ENCODE measurements at places on chromosomes 7 and 10.
A peak's percentile ranks its signal among the peaks of the same experiment; 100 is the strongest.

- no peak for DNase-seq
These were observed 63.0 kb downstream of the ZNF22 start for GRCh38 chr10:45063591-45064231.

- DNase-seq = peak; percentile 62
These were observed 881 bp downstream of the C10orf67 start for GRCh38 chr10:23343591-23344240.

GRCh38 chr7:3984456-3984855, 683.4 kb downstream of the SDK1 start:
- no peak for DNase-seq

GRCh38 chr7:88042157-88042556, 108.1 kb downstream of the ADAM22 start:
- no peak for DNase-seq

DNA sequence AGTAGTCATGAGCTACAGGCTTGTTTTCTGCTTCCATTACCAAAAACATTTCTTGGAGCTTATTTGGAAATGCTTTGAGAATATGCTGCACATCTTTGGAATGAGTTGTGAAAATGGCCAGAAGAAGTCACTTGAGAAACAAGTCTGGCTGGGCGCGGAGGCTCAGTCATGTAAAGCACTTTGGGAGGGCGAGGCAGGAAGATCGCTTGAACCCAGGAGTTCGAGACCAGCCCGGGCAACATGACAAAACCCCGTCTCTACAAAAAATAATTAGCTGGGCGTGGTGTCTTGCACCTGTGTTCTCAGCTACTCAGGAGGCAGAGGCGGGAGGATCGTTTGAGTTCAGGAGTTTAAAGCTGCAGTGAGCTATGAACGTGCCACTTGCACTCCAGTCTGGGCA, 882 bp upstream of the CHCHD1 start:
- no peak for DNase-seq

GRCh38 chr7:12929476-12930140, 242.2 kb downstream of the ARL4A start:
- DNase-seq = no peak

DNA sequence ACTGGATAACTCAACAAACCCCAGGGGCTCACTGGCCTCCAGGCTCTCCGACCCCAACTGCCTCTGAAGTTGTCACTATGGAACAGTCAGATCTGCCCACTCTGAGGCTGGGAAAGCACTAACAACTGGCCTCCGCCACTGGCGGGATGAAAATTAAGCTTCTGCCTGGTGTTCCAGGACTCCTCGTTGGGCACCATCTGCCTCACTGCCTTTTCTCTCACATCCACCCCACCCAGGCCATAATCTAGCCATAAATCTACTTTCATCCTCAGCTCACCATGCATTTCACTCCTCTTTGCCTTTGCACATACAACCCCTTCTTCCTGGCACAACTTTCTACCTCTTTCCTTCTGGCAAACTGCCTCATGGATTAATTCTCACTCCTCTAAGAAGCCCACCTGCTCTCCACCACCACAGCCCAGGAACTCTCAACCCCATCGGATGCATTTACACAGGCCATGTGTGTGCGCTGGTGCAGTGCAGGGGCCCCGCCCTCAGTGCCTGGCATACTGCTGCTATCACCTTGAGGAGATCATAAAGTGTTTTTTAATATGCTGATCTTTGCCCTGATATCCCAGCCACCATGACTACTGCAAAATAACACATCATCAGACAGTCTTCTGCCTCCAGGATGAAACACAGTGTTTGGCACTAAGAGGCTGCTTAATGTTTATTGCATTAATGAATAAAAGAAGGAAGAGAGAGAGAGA, 4.0 kb downstream of the CDHR1 start:
- no peak for DNase-seq

DNA sequence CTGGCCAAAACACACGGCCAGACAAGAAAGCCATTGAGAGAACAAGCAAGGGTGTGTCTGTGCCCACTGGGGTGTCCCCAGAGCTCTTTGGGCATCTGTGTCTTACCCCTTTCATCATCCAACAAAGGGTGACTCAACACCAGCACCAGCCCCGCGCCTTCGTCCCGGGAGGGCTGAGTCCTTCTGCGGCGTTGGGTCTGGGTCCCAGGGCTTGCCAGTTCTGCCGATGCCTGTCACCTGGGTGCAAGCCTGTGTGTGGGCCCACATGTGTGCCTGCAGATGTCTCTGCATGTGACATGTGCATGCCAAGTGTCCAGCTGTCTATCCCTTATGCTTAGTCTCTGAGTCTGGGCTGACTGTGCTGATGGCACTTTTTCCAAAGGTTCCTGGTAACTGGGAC, 24.4 kb upstream of the ELN start:
- no peak for DNase-seq

DNA sequence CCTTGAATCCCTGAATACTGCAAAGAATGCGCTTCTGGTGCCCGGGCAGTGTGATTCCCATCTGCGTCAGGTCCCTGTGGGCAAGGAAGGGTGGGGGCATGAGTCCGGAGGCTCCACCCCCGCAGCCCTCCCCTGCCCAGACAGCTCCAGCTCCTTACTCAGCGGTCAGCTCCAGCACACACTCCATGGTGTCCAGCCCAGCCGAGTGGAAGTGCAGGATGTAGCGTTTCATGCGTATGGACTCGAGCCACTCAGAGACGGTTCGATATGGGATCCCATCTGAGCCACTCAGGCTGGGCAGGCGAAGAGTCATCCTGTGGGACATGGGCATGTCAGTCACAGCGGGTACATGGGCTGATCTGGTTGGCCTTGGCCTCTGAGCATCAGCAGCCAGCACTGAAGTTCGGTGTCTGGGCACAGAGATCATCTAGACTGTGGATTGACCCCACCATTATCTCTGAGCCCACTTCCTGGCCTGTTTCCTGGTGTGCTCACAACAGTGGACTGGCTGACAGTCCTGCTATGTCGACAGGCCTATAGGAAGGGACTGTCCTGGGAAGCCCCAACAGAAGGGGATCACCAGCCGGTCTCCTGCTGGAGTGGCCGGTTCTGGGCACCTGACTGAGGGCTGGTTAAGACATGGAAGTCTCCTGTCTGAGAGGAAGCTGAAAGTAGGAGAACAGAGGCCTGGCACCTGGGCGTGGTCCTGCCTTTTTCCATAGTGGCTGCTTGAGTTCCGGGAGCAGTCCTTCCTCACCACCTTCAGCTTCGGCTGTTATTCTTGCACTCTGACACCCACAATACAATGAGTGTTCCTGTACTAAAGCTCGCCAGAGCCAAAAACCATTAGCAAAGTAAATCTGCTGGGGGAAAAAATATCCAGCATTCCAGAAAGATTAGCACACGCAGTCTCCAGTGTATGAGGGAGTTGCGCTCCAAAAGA, 10.6 kb downstream of the ZYX start:
- DNase-seq = no peak

- no peak for DNase-seq
These were observed 1567.3 kb upstream of the LRRTM3 start for GRCh38 chr10:65358565-65358964.

DNA sequence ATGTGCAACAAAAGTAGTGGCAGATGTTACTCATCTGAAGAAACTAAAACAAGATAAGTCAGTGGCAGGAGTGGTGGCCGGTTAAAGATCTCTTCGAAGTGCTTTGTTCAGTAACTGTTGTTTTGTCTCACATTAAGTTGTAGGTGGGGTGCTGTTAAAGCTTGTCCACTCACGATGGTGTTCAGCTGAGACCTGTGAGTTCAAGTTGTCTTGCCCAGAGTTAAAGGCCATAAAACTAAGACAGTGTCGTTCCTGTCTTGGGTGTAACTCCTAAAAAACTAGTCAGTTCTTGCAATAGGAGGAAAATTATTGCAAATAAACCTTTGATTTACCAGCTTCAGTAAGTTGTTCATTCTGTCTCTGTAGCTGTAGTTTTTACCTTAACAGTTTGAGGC, 857 bp upstream of the FOXP2 start:
- DNase-seq = no peak

DNA sequence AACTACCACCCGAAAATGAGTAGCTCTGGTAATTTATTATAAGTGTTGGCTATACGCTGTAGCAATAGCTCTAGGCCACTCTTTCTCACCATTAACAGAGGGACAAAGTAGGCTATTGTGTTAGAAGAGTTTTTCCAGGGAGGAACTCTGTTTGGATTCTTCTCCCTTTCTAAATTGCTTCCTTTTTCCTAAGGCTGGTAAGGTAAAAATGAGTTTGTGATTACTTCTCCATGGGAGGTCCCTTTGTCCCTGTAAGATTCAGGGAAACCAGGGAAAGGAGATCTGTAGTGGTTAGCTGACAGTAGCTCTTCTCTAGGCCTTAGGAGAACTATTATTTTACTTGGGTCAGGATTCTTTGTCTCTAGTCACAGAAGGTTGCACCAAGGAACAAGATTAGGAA, 23.2 kb upstream of the SEMA3E start:
- DNase-seq = no peak

GRCh38 chr7:105810556-105810955, 65.8 kb downstream of the ATXN7L1 start:
- no peak for DNase-seq

DNA sequence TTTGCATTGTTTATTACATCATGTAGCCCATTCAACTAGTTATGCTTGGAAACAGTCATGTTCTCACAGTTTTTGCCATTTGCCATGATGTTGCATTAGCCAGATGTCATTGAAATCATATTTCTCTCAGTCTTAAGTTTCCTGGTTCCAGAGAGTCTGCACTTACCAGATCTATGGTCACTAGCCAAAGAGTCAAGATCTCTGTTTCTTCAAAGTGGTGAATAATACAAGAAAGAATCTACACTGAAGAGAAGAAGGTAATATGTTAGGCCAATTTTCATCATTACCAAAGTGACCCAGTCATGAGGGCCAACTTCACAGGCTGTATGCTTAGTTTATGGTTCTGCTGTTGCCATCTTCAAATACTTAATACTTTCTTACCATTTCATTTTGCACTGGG, 89.0 kb upstream of the PHYHIPL start:
- no peak for DNase-seq

DNA sequence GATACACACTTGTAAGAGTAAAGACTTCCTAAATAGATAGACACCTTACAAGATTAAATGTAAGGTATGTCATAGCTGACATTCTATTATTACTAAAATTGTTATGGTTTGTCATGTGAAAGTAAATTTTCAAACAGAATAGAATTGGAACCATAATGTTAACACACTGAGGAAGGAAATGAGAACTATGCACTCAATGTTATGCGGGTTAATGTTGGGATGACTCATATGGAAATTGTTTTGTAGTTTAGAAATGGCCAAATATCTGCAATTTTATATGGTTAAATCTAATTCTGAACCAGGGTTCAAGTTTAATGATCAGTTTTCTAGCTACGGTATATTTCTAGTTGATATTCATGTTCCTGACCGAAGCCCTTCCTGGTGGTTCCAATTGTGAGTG, 214.2 kb upstream of the ADO start:
- DNase-seq = no peak

DNA sequence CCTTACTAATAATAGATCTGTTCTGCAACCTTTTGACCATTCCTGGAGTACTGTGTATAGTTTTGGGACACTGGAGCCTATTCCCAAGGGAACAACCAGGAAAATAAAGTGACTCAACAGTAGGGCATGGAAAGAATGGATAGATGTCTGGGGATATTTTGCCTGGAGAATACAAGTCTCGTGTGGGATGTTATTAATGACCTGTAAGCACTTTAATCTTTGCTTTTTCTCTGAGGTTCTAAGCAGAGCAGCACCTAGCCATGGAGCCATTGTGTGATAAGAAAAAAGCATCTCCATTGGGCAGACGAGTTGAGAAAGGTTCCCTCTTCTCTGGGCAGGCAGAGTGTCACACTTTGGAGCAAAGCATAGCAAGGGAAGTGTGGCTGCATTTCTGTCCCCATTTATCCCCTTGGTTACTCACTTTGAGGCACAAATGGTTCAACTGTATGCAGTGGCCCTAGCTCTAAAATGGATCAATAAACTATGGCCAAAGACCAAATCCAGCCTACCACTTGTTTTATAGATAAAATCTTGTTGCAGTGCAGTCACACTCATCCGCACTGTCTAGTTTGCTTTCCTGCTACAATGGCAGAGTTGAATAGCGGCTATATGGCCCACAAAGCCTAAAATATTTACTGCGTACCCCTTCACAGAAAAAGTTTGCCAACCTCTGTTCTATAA, 21.0 kb upstream of the CCDC71L start:
- no peak for DNase-seq

- no peak for DNase-seq
These were observed 96.5 kb downstream of the ORC5 start for GRCh38 chr7:104111271-104111670.

DNA sequence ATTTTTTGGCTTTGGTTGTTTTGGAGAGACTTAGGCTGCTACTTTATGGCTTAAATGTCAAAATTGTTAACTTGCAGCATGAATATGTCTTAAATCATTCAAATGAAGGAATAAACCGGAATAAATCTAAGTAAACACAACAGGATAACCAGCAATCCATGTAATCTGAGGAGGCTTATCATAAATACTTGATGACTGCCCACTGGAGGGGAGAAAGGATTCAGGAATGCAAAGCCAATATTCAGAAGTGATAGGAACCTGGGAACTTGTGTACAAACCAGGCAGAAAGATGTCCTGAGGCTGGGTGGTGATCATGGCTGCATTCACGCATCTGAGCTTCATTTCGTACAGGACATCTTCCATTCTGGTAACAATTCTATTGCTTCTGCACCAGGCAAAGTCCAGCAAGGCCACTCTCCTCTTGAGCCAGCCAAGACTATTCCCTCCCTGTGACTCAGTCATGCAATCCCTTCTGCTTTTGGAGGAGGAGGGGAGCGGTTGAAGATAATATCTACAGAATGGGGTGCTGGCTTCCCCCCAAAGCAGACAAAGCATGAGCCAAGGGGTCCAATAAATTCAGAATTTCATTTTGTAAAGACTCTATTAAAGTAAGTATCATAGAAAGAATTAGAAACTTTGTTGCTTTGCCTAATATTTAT, 374.5 kb downstream of the PHTF2 start:
- DNase-seq = no peak

DNA sequence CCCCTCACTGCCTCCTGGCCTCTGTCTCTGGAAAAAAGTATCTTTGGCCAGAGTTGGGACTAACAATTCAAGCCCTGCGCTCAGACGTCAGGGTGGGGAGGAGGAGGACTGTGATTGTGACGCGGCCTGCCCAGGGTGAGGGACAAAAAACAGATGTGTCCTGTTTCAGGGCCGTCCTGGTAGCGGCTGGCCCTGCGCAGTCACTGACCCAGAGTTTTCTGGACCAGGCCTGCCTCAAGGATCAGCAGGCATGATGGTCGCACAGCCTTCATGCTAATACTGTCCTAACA, 110.1 kb downstream of the CYTH3 start:
- no peak for DNase-seq

- DNase-seq = no peak
These were observed 1.5 kb downstream of the MKLN1 start for GRCh38 chr7:131329176-131329570.

DNA sequence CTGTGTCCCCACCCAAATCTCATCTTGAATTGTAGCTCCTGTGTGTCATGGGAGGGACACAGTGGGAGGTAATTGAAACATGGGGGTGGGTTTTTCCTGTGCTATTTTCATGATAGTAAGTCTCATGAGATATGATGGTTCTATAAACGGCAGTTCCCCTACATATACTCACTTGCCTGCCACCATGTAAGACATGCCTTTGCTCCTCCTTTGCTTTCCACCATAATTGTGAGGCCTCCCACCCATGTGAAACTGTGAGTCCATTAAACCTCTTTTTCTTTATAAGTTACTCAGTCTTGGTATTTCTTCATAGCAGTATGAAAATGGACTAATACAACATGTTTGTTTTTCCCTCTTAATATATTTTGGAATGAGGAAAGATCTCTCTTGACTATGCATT, 24.5 kb upstream of the TBXAS1 start:
- DNase-seq = no peak

GRCh38 chr7:5780801-5781496, 514 bp downstream of the RNF216 start:
- DNase-seq = peak; percentile 41

- peak; percentile 75 for DNase-seq
These were observed 22.1 kb upstream of the CARD11 start for GRCh38 chr7:3065724-3066143.

All from CD4-positive, alpha-beta T cell treated with Interleukin-6 for 4 hours (primary cell).